ENCODE measurements at places on chromosomes 1 and 21.
A peak's percentile ranks its signal among the peaks of the same experiment; 100 is the strongest.

DNA sequence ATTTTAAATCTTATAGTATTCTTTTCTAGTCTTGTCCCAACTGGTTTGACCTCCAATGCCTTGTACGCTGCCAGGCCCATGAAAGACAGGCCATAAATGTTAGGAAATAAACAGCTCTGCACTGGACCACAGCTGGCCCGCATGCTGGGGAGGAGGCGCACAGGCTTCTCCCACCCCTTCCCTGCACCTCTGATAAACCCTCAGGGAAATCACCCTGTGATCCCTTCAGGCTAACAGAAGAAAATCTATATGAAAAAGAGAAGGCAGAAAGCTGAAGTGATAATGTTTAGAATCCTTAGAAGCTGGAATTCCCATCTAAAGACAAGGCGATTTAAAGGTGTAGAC lies 41.5 kb downstream of the COLGALT2 start:
- DNase-seq: no peak

- DNase-seq: no peak
Measured at GRCh38 chr1:109776206-109776835, 12.6 kb upstream of the EPS8L3 start.

DNA sequence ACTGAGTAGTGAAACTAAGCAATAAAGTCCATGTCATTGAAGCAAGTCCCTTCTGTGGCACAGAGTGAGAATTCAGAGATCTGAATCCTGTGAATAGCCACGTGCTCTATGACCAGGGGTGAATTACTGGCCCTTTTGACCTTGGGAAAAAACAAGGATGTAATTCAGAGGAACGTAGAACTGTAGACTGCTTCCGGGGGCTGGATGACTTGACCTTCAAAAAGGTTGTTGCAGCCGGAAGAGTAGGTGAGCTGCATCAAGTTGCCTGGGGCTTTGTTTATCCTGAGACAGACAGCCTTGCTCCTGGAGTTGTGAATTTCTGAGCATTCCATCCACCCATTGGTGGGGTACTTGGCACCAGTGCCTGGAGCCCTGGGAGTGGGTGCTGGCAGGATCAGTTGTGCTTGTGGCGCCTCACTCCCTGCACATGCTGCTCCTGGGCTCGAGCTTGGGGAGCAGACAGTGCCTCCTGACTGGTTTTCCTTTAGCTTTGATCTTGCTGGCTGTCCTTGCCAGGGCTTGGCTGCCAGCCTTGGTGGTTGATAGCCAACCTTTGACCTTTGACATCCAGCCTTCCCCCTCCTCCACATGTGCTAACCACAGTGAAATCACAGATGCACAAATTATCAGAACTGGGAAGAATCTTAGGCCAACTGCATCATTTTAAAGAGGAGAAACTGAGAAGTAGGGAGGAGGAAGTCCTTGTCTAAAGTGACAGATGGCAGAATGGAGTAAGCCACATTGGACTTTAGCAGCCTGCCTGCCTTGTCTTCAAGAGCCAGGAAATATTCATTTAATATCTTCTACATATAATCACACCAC lies 16.2 kb upstream of the MYOG start:
- no peak for DNase-seq

DNA sequence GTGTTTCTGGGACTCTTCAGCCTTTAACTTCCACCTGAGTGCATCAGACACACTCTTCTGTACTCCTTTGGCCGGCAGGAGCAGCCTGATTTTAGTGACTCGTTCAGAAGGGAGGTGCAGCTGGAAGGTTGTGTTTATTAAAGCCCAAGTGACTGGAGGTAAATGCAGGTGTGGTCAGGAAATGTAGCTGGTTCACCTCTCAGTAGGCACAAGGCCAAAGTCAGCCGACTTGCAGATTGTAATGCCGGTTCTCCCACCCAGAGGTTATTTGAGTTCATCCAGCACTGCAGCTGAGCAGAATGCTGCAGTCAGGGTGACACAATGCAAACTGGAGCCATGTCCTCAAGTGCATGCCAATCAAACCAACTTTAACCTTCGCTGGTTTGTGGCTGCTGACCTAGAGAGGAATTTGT lies 91.5 kb downstream of the SPATA46 start:
- DNase-seq: no peak

- no peak for DNase-seq
Measured at GRCh38 chr1:68449901-68450300, at the start of gene RPE65. Gene RPE65, minus strand, starts transcription at chr1:68449954. Its CDS starts 49 bp downstream, at chr1:68449905.

- no peak for DNase-seq
Measured at GRCh38 chr1:107318932-107319331, 178.1 kb downstream of the NTNG1 start.

DNA sequence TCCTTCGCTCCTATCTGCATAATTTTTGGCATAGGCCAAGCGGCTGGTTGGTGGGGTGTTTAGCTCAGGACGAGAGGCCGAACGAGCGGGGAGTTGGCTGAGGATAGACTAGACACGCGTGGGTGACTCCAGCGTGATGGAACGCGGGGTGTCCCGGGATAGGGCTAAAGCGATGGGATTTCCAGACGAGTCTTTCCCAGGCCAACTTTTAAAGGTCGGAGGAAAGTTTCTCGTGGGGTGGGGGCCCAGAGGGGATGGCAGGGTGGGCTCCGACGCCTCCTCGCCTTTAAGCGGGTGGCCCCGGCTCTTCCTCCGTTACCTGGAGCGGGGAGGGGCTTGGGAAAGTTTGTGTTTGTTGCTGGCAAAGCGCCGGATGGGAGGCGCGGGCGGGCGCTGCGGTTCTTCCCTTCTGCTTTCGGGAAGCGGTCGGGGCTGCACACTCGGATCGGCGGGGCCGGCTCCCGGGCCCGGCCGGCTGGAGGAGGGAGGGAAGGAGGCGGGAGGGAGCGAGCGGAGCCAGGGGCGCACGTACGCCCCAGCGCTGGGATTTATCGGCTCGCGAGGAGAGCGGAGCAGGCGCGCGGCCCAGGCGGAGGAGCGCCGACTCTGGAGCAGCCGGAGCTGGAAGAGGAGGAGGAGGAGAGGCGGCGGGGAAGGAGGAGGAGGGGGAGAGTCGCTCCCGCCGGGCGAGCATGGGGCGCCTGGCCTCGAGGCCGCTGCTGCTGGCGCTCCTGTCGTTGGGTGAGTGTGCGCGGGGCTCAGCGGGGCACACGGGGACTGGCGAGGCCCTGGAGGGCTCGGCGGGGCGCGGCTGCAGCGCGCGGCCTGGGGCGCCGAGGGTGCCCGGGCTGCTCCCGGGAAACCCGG lies at the start of gene PTGFRN:
TSS of gene PTGFRN (plus strand) at position 405 of the 867 bp plus-strand sequence. CDS start at position 693, 288 bp downstream.
- peak; percentile 35 for DNase-seq

DNA sequence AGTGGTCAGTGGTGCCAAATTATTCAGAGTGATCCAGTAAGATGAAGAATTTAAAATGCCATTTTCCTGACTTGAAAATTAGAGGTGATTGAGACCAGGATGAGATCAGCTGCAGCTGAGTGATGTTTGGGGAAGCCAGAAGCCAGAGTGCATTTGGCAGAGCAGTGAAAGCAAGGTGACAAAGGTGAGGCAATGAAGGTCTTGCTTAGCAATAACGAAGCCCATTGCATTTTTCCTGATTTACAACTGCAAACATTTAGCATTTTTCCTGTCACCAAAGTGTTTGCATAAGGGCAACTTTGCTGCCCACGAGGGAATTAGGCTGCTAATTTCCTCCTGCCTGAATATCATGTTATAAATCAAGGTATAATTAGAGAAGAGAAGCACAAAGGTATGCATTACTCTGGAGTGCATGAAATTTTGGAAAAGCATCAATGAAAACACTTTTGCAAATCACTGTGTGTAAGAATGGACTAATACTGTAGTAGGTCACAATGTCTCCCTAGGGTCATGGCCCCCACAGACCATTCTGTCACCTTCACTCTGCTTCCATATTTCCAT lies 188.2 kb upstream of the LYPLAL1 start:
- no peak for DNase-seq

DNA sequence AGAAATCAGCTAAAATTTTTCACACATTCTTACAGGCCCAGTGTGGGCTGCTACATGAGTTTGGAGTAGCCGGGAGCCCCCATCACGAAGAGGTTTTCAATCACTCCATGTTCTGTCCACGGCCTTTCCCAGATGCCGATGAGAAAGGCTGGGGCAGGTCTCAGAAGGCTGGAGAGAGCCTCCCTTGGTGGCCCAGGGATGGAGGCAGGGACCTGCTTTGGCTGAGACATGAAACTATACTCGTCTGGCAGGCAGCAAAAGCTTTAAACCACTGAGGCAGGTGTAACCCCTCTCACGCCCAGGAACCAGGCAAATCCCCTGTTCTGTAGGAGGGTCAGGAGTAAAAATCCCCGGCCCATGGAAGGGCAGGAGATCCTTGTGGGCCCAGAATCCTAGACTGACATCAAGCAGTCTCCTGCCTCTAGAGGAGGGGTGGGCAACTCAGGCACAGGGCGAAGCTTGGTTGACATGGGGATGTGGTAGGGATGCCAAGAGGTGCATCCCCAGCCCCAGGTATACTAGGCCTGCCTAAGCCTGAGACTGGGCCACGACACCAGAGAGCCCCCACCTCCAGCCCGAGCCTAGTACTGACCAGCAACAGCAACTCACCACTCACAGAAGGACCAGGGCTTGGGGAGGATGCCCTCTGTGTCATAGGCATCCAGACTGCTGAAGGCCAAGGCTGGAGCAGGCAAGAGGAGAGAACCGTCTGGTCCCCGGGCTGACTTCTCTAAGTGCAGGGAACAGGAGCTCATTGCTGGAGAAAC lies 9.1 kb downstream of the MMEL1 start:
- DNase-seq: no peak

GRCh38 chr1:94111879-94112278 lies 9.1 kb downstream of the ABCA4 start:
- DNase-seq: no peak

DNA sequence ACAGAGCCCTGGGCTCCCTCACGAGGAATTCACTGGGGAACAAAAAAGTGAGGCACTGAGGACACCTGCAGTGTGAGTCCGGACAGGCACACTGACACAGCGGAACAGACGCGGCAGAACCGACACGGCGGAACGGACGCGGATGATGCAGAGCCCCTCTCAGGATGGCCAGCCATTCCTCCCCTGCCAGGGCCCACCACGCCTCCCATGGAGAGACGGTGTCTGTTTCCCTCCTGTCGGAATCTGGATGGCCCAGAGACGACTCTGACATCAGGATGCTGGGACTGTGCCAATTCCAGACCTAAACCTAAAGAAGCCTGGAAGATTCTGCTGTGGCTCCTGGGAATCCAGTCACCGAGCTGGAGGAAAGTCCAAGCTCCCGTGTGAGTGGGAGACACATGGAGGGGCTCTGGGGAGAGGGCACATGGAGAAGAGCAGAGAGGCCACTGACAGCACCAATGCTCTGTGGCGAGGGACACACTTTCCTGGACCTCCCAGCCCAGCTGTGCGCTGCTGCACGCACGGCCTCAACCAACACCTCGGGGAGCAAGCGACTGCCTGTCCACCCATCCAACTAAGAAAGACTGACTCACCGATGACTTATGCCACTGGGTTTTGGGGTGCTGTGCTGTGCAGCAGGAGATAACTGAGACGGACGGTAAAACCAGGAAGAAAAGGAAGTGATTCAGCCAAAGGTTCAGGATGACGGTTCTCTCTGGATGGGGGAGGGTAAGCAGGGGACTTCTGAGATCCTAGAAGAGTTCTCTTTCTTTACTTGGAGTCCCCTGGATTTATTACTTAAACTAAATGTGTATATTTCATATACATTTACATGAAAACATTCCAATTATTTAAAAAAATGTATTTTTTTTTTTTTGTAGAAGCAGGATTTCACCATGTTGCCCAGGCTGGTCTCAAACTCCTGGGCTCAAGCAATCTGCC lies 23.3 kb downstream of the ZBTB17 start:
- DNase-seq: no peak

- DNase-seq: no peak
Measured at GRCh38 chr21:45864436-45864835, 117.1 kb upstream of the COL6A1 start.

DNA sequence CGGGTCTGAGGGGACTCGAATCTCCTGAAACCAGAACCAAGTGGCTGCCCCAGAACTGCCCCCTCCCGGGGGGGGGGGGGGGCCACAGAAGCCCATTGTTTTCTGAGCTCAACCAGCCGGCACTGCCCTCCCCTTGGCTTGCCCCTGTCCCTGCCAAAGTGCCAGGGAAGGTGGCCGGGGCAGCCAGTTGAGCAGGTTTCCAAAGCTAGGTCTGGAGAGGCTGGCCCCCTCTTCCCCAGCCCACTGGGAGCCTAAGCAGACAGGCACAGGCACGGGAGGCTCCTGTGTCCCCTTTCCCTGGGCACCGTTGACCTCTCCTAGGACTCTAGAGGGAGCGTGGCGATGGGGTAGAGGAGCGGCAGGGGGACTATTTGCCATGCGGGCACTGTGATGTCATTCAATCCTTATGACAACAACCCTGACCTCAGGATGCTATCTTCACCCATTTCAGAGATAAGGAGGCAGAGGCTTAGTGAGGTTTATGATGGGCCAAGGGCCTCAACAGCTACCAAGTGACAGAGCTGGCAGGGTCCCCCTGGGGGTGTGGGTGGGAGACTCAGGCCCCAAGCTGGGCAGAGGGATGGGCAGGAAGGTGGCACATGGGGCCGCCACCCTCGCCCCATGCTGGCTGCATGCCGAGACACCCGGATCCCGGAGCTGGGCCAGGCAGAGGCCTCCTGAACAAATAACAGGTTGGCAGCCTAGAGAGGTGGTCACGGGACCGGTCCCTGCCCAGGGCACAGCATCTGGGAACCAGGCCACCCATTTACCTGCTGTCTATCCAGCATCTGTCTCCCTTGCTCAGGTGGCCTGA lies 35.0 kb downstream of the RAP1GAP start:
- no peak for DNase-seq

- no peak for DNase-seq
Measured at GRCh38 chr1:66353257-66353656, 180.7 kb upstream of the SGIP1 start.

DNA sequence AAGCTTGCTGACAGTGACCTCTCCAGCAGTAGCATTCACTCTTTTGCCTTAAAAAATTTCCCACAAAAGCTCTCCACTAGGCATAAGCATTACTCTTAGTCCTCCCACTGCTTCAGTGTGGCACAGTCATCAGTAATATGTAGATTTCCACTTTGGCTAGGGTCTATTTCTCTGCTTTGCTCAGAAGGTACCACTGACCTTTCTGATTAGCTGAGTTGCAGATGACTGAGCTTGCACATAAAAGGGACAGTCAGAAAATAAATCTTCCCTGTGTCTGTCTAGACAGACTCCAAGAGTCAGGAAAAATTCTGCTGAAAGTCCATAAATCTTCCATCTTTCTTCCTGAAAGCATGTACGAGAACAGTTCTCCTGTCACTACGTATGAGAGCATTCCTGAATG lies 56.6 kb upstream of the APP start:
- DNase-seq: no peak

- no peak for DNase-seq
Measured at GRCh38 chr1:175158170-175158591, 34.4 kb downstream of the KIAA0040 start.

- no peak for DNase-seq
Measured at GRCh38 chr1:94831641-94832040, 11.5 kb downstream of the SLC44A3 start.

All from GM12891 (cell line).